ENCODE measurements at places on chromosomes 5 and 9. TPM values are rescaled to one million over a fixed set of nuclear protein-coding genes. Genes with fewer than 3 reads are reported as not detected.
A peak's percentile ranks its signal among the peaks of the same experiment; 100 is the strongest.

DNA sequence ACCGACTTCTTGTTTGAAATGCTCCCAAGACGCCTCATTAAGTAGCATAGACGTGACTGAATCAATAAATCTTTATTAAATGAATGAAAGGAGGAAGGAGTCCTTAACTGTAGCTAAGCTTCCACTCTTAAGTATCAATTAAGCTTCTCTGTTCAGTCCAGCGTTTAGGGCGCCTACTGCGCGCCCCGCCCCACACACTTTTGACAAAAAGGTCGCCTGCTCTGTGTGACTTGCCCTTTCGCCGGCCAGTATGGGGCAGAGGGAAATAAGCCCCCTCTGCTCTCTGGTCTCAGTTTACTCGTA, 662 bp upstream of the DOLPP1 start:
- peak overlapping the region; percentile 81 for H3K4me3 ChIP-seq
- no peak overlapping the region for H3K27ac ChIP-seq
- H3K4me1 ChIP-seq: peaks cover 18% of the 10 kb centered on the region
- H3K36me3 ChIP-seq: peaks cover 3% of the 10 kb centered on the region
- no peaks in the 10 kb centered on the region for H3K27me3 ChIP-seq
- DNase-seq: no peak

DNA sequence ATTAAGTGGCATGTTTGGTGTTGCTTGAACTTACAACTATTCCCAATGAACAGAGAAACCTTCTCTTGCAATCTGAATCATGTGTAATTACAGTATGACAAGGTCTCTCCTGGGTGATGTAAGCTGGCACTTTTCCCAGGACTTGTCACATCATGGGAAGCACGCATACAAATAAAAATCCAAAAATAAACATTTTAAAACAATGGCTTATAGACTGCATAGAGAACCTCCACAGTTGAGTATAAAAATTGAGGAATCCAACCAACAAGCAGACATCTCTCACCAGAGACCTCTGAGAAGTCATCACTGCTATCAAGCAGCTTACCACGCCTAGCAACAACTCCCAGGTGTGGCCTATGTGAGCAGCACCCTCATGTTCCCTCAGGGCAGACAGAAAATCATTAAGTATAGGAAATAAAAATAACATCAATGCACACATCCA, 3.9 kb downstream of the MLLT3 start:
- no peaks in the 10 kb centered on the region for H3K36me3 ChIP-seq
- no peaks in the 10 kb centered on the region for H3K4me1 ChIP-seq
- H3K27me3 ChIP-seq: no peaks in the 10 kb centered on the region
- no peak for DNase-seq

DNA sequence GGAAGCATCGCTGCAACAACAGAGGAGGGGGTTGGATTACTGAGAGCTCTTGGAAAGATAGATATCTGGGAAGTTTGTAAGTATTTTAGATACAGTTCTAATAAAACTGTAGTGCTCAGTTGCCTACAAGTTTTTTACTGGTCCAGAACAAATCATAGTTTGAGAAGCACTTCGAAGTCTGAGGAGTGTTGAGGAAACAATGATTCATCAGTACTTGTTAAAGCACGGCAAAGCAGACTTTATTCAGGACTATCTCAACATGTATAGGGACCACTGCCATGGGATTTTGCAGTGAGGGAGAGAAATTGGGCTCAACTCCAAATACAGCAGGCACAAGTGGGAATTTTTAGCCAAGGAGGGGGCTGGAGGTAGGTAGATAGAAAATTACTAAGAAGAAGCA, 25.3 kb upstream of the RECK start:
- no peak overlapping the region for H3K27ac ChIP-seq
- DNase-seq: no peak
- H3K36me3 ChIP-seq: no peaks in the 10 kb centered on the region
- no peaks in the 10 kb centered on the region for H3K4me1 ChIP-seq
- no peaks in the 10 kb centered on the region for H3K27me3 ChIP-seq

Gene TMEM174
- 59.0 TPM for polyA plus RNA-seq

All from kidney (tissue), 22 donors.